ENCODE measurements at places on chromosomes 1 and 21.

- no peak for DNase-seq
These were observed 38.4 kb upstream of the CASZ1 start for GRCh38 chr1:10834770-10835412.

DNA sequence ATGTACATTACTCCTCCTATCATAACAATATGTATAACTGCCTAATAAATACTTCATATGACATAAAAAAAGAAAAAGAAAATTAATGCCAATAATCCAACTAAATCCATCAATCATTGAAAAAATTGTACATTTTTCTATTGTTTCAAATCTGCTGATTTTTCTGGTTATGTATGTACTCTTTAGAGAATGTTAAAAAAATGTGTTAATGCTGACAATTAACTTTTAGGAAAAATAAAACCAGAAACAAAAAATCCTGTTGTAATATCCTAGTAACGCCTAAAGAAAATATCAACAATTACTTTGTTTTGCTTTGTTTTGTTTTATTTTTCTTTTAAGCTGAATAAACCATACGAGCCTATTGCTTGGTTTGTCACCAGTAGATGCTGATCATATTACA is 213.9 kb upstream of the USP25 start:
- no peak for DNase-seq

DNA sequence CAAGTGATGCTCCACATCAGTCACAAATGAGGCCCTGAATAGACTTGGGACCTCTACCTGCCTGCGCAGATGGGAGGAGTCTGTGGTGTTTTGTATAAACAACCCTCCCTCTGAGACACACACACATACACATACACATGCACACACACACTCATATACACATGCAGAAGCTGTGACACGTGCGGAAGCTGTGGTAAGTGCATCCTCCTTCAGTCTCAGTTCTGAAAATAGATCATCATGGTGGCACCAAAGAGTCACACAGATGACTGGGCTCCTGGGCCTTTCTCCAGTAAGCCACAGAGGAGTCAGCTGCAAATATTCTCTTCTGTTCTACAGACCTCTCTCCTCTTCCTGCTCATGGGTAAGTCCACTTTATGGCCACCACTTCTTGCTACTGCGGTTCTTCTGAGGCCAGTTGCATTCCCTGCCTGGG is at the start of gene LY9:
Gene LY9, plus strand, starts transcription at position 224 of the 433 bp plus-strand sequence. Its CDS starts 14 bp downstream, at position 238.
- no peak for DNase-seq

- DNase-seq, result no peak
These were observed 28.8 kb upstream of the FMO1 start for GRCh38 chr1:171219346-171220080.

DNA sequence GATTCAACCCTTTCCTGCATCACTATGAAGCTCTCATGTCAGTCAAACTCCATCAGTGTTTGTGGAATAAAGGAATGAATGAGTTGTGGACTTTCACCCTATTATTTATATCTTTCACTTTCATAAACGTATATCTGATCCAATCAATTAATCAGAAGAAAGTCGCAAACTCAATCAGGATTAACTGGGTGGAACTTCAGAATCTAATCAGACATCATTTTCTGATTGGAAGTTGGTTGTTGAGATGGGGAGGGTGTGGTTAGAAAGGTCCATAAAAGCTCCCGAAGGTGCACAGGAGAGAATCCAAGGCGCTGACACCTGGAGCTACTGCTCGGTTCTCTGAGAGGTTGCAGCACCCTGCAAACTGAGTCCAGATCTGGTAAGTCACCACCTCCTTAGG is at the start of gene PRAMEF12:
Gene PRAMEF12, plus strand, starts transcription at position 301 of the 400 bp plus-strand sequence. CDS start 1,130 bp downstream, outside the sequence.
- no peak for DNase-seq

DNA sequence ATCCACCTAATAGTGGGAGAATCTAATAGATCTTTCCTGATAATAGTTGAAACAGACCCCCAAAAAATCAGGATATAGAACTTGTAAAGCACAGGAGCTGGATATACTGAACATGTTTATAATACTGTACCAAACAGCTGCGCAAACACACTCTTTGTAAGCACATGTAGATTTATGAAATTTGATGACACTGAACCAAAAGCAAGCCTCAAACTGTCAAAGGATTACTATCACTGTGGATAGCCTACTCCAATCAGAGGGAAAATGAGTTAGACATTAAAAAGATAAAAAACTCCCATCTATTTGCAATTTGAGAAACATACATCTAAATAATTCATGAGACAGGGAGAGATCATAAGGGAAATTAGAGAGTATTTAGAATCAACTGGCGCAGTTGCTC is 26.1 kb downstream of the RCAN3 start:
- DNase-seq, result no peak

DNA sequence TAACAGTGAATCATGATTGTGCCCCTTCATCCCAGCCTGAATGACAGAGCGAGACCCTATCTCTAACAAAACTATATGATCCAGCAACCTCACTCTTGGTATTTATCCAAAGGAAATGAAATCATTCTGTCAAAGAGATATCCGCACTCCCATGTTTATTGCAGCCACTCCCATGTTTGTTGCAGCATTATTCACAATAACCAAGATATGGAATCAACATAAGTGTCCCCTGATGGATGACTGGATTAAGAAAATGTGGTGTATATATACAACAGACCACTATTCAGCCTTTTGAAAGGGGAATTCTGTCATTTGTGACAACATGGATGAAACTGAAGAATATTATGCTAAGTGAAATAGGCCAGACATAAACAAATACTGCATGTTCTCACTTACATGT is 44.4 kb downstream of the TRMT1L start:
- no peak for DNase-seq

Data from amniotic stem cell (primary cell).